Non-pigmented ciliary epithelial cell (primary cell): ENCODE measurements at places on chromosomes 7 and 10.

DNA sequence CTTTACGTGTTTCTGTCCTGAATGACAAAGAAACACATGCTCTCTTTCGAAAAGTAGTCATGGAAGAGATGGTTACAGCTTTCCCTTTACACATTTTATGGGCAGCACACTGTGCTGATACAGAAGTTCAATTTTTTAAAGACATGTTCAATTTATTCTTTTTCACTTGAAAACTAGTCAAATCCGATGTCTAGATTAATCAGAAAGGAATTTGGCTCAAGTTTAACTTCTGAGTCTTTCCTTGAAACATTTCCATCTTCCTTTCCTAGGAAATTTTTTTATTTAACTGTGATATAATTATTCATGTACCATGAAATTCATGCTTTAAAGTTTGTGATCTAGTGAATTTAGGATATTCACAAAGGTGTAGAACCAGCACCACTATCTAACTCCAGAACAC lies 360.1 kb downstream of the TNS3 start:
- no peak for DNase-seq

GRCh38 chr10:4242561-4243035 lies 457.6 kb upstream of the KLF6 start:
- DNase-seq = peak; percentile 90

- DNase-seq = no peak
Observed at GRCh38 chr7:140525743-140526142, 46.4 kb upstream of the MKRN1 start.

- DNase-seq = no peak
Observed at GRCh38 chr7:32256376-32256775, 186.2 kb upstream of the PDE1C start.

GRCh38 chr7:76071316-76072242 lies 23.7 kb downstream of the MDH2 start:
- DNase-seq = no peak

- no peak for DNase-seq
Observed at GRCh38 chr10:3115685-3116084, 48.3 kb downstream of the PFKP start.

DNA sequence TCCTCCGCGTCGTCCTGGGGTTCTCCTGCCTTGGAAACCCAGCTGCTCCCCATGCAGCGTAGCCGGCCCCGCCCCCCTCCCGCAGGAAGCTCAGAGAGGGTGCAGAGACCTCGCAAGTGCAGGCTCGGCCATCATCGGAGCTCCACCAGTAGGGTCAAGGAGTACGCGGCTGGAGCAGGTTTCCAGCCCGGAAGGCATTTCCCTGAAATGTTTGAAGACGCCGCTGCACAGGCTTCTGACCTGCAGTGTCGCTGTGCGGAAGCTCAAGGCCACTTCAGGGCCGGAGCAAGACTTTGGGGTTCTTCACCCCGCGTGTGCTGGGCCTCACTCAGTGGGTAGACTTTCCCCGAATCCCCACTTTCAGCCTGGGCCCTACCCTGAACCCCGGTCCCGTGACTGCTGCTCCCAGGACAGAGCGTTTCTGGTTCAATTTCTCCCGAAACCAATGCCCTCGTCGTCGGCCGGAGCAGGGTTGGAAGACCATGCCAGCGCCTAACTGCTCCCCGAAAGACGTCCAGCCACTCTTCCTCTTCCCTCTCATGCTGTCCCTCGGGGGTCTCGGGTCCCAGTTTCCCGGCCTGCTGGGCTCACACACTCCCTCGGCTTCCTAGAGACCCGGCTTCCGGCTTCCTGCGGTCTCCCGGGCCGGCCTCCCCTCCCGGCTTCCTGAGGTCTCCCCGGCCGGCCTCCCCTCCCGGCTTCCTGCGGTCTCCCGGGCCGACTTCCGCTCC lies 52.1 kb downstream of the INSIG1 start:
- DNase-seq = no peak

- DNase-seq = no peak
Observed at GRCh38 chr10:44849936-44850335, 61.2 kb upstream of the TMEM72 start.

DNA sequence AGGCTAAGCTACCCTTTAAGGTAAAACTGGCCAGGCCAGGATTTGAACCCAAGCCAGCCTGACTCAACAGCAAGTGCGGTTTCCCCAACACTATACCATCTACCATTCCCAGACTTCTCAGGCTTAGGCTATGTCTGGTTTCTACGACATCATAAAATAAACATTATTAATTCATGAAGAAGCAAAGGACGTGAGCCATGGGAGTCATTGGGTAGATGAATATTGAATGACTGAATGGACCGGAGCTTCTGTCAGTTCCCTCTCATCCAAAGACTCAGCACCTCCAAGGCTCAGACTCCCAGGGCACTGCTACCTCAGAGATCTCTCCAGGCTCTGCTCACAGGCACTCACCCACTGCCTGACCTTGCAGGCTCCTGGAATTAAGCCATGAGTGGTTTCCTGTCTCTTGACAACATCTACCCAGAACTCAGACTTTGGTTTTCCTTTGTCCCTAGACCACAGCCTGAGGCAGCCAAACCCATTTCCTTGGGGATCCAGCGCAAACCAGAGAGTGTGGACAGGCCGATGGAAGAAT lies 64.6 kb upstream of the STEAP1B start:
- DNase-seq = no peak

- DNase-seq = no peak
Observed at GRCh38 chr7:69885431-69885830, 287.2 kb downstream of the AUTS2 start.

- DNase-seq = no peak
Observed at GRCh38 chr10:86773498-86773897, 17.1 kb downstream of the BMPR1A start.

- DNase-seq = no peak
Observed at GRCh38 chr7:104175361-104175984, 32.3 kb downstream of the ORC5 start.

DNA sequence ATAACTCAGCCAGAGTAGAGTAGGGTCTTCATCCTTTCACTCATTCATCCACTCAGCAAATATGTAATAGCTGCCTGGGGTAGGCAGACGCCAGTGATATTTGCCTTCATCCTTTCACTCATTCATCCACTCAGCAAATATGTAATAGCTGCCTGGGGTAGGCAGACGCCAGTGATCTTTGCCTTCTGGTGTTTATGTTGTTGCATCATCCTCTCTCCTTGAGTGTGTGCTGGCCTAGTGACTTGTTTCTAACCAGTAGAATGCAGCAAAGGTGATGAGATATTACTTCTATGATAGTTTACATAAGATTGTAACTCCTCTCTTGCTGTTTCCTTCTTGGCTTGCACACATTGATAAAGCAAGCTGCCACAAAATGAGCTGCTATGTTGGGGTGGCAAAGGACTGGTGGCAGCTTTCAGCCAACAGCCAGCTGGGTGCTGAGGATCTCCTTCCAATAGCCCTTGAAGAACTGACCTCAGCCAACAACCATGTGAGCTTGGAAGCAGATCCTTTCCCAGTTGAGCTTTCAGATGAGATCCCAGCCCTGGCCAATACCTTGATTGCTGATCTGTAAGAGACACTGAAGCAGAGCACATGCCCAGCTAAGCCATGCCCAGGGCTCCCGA lies 23.2 kb upstream of the MTPN start:
- DNase-seq = no peak

DNA sequence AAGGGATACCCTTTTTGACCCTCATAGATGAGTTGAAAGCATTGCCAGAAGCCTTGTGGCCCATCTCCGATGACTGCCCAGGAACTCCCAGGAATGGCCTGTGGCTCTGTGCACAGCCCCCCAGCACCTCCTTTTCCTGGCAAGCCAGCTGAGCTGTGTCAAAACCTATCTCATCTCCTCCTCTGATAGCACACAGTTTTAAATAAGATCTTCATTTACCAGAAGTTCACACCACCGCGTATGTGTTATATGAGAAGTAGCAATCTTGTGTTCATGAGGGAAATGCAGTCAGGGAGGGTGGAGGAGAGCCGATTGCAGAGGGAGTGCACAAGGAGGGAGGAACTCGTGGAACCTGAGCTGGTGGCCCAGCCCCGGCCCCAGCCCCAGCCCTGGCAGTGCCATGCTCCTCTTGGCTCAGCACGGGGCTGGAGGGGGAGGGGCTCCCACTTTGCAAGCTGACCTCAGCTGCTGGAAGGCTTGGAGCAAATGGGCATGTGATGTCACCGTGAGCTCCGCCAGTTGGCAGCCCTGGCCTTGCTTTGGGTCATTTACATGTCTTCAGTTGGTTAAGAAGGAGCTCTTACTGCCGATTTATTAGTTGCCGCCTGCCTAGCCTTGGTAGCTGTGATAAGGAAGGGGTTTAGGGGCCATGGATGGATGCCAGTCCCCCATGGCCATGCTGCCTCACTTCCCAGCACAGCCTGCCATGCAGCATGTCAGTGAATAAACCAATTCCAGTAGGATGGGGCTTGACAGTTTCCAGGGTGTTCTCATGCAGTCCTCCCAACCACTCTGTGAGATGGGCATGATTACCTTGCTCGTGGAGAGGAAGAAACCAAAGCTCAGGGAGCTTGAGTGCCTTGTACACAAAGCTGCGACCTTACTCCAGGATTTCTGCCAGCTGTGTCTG lies 20.0 kb downstream of the UNC5B start:
- no peak for DNase-seq

DNA sequence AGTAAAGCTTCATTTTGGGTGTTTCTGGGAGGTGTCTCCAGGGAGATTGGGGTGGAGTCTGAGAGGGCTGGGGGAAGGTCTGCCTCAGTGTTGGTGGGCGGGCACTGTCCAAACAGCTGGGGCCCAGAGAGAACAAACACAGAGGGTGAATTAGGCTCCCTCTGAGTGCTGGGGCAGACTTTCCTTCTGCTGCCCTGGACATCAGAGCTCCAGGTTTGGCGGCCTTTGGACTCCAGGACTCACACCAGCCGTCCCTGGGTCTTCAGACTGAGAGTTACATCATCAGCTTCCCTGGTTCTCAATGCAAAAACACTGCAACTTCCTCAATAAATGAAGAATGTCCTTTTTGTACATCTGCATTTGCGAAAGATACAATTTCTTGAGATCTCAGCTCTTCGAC lies 427.4 kb downstream of the PTPRN2 start:
- DNase-seq = no peak

GRCh38 chr10:109963439-109963838 lies 40.1 kb upstream of the XPNPEP1 start:
- DNase-seq = no peak

DNA sequence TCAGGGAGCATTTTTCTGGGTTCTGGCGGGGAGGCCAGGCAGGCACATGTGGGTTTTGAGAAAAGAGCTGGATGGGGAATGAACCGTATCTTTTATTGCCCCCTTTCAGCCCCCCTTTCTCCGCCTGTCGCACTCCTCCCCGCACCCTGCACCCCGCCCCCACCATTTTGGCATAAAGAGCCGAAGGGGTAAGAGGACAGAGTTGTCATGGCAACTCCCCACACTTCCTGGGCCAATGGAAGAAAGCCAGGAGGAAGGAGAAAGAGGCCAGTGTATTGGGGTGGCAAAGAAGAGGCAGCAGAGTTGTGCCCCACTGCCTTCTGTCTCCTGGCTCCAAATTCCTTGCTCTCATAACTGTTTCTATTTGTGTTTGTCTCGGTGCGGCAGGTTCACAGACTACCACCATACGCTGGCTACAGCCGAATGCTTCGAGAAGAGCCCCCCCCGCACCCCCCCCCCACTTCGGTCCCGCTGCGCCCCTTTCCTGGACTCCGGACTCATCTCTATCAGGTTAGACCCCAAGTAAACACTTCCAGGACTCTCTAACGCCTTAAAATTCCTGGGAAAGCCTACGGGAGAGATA lies 3.4 kb downstream of the KCNIP2 start:
- DNase-seq = no peak

DNA sequence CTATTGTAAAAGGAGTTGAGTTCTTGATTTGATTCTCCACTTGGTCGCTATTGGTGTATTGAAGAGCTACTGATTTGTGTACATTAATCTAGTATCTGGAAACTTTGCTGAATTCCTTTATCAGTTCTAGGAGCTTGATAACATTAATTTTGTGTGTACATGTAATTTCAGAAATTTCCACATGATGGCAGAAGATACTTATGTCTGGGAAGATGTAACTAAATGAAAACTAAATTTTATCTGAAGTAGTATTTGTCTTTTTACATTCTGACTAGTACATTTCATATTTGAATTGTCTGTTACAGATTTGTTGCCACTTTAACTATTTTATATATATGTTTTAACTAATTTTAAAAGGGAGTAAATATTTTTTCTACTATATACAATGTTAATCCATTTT lies 27.6 kb downstream of the SDHAF3 start:
- DNase-seq = no peak

DNA sequence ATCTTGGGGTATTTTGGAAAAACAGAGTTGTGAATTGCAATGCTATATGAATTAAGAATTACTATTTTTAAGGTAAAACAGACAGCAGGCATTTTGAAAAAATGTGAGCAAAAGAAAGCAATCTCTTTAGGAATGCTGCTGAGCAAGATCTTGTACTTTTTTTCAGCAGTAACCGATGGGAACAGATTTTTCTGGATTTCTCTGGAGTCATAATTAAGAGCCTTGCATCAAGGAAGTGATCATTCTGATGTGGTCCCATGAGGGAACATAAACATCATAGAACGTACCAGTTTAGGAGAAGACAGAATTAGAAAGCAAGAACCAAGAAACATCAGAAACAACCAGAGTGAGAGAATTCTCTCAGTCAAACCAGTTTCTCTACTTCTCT lies 157.0 kb upstream of the AGR3 start:
- no peak for DNase-seq

DNA sequence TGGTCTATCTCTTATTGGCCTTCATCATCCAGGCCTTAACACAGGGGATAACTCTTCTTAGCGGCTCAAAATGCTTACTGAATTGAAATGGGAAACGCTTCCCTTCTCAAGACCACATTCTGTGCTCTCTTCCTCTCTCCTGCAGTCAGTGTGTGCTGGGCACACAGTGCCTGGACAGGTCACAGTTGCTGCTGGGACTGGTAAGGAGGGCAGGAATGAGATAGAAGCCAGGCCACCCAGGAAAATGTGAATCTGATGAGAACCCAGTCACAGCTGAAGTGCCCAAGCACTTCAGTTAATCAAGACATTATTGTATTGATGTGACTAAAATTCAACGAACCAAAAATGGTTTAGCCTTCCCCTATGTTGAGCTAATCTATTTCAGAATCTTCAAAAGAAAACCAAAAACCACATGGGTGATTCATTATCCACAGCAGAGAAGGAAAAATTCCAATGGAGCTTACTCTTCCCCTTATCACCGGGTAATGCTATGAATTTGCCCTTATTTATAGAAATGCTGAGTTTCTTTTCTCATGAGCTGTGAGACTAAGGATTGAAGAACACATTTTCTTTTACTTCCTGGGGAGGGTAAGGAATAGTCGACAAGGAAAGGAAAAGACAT lies 41.2 kb upstream of the PLPP4 start:
- DNase-seq = peak; percentile 86

DNA sequence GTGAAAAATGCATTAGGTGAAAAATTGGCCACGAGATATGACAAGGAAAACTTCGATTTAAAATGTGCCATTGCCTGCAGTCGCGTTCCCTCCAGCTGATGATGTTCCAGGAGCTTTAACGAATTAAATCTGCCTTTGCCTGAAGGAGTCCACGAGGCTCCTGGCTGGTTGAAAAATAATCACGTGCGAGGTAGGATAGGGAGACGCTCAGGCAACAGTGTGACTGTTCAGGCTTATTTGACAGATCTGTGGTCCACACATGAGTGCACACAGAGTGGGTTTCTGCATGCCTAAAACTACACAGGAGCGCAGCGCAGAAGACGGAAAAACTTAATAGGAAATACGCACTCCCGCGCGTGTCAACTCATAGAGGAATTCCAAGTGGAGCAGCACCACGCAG lies 204.0 kb upstream of the PITRM1 start:
- no peak for DNase-seq
